ENCODE measurements at places on chromosomes 16 and 17.
A peak's percentile ranks its signal among the peaks of the same experiment; 100 is the strongest.

- peak; percentile 53 for DNase-seq
Observed at GRCh38 chr16:87850009-87851006, 19.0 kb downstream of the SLC7A5 start.

DNA sequence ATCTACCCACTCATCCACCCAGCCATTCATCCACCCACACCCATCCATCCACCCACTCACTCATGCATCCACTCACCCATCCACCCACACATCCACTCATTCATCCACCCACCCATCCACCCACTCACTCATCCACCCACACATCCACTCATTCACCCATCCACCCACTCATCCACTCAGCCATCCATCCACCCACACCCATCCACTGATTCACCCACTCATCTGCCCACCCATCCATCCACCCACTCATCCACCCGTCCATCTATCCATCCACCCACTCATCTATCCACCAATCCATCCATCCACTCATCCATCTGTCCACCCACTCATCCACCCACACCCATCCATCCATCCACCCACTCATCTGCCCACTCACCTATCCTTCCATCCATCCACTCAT, 17.3 kb downstream of the NATD1 start:
- DNase-seq: no peak

- peak; percentile 21 for DNase-seq
Observed at GRCh38 chr16:85126705-85127378, 14.6 kb upstream of the CIBAR2 start.

DNA sequence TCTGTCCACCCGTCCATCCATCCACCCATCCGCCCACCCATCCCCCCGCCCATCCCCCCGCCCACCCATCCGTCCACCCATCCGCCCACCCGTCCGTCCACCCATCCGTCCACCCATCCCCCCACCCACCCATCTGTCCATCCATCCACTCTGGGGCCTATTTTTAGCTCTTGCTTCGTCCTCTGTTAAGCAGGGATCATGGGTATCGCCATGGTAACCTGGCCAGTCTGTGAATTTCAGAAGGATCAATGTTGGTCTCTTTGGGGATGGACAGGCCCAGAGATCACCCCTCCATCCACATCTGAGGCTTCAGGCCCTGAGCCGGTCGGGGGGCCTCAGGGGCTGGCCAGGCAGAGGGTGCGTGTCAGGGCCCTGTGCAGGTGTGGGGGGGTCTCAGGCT, 15.2 kb upstream of the DPEP1 start:
- DNase-seq: no peak

GRCh38 chr17:15281909-15282308, 16.8 kb upstream of the PMP22 start:
- DNase-seq: no peak
